ENCODE measurements at places on chromosomes 2 and 18.

DNA sequence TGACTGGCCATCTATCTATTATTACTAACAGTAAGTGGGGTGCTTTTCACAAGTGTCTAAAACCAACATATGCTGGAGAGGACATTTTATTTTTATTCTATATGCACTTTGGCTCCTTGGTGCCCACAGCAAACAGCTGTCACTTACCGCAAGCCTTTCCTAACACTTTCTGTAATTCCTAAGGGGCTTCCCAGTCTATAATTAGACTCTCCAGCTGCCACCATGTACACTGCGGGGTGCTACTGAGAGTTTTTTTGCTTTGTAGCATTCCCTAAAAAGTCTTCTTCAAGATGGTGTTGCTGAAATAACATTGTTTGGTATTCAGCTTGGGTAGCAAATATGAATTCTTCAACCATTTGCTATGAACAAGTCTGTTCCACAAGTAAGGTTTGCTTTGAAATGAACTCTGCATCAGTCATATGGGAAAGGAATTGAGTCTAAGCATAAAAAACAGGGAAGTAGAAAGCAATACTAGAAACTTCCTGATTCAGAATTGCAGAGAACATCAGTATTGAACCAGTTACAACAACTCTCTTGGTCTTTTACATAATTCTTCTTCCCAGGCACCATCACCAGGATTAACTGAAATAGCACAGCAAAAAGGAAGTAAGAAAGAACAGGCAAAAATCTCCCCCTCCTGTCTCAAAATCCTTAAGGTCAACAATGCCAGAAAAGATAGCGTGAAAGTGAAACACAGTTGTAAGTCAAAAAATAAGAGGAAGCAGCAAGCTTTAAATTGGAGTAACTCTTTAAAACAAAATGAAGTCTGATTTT lies 28.6 kb downstream of the EPB41L3 start:
- no peak for DNase-seq

GRCh38 chr2:71261534-71261933 lies 34.6 kb upstream of the PAIP2B start:
- DNase-seq: no peak

DNA sequence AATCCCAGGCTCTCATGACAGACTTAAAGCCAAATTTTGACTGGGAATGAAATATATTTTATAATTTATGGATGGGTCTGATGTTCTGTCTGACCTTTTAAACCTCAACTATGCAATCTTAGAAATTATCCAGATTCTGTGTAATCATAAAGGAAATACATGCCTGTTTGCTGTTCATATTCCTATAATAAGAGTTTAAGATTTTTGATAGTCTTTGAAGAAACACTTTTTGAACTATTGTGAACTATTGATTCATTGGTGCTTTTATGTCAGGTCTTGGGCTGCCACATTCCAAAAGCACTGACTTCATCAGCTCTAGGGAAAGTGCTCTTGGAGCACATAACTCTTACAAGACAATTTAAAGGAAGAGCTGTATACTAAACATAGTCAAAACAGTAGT lies 64.2 kb downstream of the CCDC150 start:
- DNase-seq: no peak

DNA sequence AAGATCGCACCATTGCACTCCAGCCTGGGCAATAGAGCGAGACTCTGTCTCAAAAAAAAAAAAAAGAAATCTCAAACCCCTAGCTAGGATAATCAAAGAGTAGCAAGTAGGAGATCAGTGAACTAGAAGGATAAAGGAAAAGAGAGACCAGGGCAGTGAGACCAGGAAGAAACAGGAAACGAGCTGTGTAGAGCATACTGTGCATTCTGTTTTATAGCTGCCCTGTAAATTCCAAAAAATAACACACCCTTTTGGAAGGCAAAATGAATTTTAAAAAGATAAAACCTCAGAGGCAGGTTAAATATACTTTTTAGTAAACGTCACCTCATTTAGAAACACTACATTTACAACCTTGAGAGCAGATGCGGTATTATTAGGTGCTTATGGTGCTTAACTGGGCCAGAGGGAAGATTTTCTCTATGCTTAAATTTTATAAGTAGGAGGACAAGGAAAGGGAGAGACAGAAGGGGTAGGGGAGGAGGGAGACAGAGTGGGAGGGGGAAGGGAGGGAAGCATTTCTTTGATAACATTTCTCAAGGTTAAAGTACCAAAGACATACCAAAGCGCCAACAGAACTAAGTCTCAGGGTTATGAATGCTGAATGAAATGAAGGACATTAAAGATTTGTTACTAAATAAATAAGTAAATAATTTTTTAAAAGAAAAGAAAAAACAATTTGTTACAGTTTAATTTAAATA lies 30.1 kb downstream of the FEZ2 start:
- no peak for DNase-seq

DNA sequence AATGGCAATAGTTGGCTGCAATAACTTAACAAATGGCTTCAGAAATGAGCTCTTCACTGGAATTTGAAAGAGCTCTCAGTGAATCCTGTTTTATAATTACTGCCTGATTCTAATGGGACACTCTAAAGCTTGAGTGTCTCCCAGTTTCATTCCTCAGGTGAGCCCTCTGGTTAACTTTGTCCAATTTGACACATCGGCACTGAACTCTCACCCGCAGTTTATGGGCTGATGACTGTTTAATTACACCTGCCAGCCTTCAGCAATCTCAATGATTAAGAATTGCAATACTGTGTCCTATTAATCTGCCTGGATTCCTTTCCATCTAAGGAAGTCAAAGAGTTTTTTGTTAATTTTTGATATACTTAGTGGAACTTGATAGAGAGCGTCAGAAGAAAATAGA lies 110.7 kb upstream of the NABP1 start:
- no peak for DNase-seq

GRCh38 chr18:72427721-72428120 lies 116.4 kb downstream of the CBLN2 start:
- DNase-seq: no peak

DNA sequence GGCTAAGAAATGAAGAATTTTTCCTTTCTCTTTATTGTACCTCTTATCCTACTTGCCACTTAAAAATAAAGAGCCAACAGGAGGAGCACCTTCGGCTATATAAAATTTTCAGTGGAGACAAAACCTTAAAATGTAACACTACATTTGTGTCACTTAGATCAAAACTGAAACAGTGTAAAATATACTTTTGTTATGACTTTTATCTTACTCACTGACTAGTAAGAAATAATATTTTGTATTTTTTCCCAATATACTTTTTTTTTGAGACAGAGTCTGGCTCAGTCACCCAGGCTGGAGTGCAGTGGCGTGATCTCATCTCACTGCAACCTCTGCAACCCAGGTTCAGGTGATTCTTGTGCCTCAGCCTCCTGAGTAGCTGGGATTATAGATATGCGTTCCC lies 28.3 kb downstream of the KCNJ13 start:
- no peak for DNase-seq

DNA sequence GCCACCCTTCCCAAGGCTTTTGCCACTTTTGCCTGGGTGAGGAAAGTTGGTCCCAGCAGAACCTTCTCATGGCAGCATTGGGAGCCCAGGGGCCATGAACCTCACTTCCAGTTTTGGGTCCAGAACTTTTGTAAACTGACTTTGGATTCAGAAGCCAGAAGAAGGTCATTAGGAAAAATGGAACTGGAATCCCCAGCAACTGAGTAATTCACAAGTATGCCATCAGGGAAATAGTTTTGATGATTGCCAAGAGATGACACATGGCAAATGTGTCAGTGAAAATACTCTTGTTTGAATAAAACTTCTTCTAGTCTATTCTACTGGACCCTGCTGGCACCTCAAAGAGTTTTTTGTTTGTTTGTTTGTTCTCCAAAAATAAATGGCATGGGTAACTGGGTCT lies 203.7 kb downstream of the SETBP1 start:
- no peak for DNase-seq

DNA sequence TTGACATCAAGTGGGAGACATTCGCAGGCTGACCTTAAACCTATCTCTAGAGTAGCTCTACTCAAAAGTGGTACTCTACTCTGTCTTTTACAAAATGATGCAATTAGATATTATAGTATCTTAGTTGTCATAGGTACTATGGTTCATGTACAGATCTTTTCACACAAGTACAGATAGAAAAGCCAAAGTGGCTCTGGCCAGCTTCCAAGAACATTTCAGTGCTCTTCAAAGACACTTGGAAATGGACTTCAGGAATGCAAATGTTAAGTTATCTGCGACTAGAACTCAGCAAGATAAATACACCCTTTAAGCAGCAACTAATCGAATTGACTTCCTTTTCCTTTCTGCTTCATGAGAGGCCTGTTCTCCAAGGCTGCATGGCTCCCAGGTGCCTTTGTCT lies 718.7 kb upstream of the FAM98A start:
- no peak for DNase-seq

- no peak for DNase-seq
These were observed 11.4 kb upstream of the ARHGAP25 start for GRCh38 chr2:68723181-68723580.

GRCh38 chr18:55511277-55511676 lies 76.7 kb downstream of the TCF4 start:
- DNase-seq: no peak

DNA sequence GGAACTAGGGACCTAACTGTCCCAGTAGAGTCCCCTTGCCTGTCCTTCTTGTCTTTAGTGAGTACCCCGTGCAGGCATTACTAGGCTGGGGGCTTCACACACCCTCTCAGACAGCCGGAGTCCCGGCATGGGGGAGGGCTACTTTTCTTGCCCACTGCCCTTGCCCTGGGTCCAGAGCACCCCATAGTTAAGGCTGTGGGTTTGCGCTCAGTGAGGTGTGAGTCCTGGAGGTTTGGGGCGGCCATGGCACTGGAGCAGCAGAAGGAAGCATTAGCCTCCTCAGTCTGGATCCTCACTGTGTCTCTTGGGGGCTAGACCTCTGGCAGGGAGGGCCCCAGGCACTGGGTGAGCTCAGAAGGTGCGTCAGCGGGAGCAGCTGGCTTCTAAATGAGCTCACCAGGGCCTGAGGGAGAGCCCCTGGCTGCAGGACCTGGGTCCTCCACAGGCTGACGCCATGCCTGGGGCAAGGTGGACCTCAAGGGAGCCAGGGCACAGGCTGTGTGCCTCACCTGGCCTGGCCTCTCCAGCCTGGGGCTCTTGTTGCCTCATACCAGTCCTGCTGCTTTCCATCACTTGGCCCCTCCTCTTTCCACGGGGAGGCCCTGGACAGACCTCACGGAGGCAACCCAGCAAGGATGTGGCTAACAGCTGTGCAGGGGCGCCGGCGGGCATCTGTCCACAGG lies 27.4 kb downstream of the HS6ST1 start:
- DNase-seq: no peak

GRCh38 chr2:235642446-235643098 lies 148.7 kb downstream of the AGAP1 start:
- DNase-seq: no peak

GRCh38 chr2:198710562-198710961 lies 747.2 kb downstream of the SATB2 start:
- DNase-seq: no peak

GRCh38 chr2:191297033-191297432 lies 51.8 kb downstream of the MYO1B start:
- DNase-seq: no peak

- DNase-seq: no peak
These were observed 745.9 kb upstream of the ACVR2A start for GRCh38 chr2:147098940-147099339.

- no peak for DNase-seq
These were observed 206.1 kb downstream of the FAM210A start for GRCh38 chr18:13520306-13520705.

DNA sequence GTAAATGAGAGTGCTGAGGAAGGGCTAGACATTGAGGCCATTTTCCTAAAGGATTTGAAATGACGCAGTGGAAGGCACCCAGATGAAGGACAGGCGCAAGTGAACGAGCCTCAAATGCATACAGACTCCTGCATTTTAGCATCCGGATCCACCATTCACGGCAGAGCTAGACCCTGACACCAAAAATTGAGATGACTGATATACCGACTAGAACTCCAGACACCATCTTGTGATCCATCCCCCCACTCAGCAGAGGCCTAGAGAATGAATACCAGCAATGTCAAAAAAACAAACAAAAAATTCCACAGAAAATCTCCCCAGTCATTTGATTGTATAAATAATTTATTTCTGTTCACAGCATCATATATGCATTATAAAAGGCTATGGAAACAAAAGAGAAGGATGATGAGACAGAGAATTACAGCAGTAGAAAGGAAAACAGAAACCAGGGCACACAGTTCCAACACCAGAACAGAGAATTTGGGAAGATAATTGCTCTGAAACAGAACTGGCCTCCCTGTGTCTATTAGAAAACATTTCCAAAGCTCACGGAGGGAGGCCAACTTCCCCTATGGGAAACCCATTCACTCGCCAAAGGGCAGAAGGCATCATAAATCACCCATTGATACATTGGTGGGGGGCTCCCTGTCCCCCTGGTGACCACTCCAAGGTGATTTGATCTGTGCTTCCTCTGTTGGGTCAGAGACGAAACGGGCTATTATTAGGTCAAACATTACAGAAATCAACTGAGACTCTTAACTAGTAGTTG lies 4.0 kb downstream of the ARL4C start:
- no peak for DNase-seq

GRCh38 chr2:218332920-218333645 lies 23.6 kb upstream of the CATIP start:
- no peak for DNase-seq

GRCh38 chr2:206520450-206520849 lies 77.1 kb downstream of the ADAM23 start:
- no peak for DNase-seq

DNA sequence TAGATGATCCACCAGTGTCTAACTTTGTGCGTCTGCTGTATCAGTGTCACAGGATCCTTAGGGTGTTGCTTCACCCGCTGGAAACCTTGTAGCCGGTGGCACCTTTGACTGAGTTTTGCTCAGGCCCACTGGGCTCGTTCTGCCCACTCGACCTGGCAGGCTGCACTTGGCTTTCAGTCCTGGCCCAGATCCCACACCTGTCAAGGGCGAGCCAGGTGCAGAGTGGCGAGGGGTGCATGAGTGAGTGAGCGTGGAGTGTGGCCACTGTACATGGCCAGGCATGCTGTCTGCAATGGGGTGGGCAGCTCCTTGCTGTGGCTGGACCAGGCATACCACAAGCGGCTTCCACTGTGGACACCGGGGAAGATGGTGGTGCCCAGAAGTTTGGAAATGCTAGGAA lies 179.0 kb downstream of the FAM210A start:
- no peak for DNase-seq

DNA sequence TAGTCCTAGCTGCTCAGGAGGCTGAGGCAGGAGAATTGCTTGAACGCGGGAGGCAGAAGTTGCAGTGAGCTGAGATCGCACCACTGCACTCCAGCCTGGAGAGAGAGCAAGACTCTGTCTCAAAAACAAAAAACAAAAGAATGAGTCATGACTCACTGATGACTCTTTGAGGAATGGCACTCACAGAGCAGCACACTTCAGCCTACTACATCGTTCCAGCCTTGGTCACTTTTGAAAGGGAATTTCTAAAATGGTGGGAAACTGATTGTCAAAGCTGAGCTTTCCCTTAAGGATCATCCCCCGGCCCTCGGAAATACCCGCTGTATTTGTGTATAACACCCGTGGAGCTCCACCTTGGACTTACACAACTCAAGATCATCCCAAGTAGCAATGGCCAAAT lies 217.3 kb upstream of the HS6ST1 start:
- no peak for DNase-seq

GRCh38 chr2:162821176-162821575 lies 17.4 kb downstream of the KCNH7 start:
- DNase-seq: no peak
